ENCODE measurements at places on chromosomes 16 and 17.

GRCh38 chr16:54356391-54356790 lies 69.8 kb upstream of the IRX3 start:
- DNase-seq, result no peak

DNA sequence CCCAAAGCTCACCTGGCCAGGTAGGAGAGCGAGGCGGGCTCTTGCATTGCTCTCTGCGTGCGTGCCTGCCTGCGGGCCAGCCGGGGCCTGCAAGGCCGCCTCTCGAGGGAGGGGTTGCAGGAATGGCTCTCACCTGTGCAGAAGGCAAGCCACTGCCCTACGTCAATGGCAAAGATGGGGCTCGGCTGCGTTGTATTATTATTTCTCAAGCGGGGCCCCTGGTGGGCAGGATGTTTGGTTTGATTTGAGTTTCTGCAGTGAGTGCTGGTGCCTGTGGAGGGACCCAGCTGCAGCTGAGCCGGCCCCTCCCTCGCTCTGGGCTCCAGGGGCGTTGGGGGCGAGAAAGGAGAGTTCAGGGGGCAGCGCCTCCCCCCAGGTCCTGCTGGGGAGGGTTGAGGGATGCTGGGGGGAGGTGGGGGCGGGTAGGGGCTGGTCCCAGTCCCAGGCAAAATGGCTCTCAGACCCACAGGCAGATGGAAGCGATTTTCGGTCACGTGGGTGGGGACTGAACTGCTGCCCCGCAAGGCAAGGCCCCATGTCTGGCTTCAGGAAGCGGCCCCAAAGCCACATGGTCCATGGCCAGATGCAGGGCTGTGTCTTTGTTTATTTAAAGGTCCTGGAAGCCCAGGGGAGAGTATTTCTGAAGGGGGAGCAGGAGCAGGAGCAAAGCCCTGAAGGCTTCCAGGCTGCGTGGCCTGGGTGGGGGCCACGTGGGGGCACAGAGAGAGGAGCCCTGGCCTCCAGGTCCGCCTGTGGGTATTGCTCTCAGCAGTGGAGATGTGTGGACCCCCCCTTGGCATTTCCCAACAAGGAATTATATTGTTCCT lies 338.8 kb downstream of the SEC14L1 start:
- no peak for DNase-seq

DNA sequence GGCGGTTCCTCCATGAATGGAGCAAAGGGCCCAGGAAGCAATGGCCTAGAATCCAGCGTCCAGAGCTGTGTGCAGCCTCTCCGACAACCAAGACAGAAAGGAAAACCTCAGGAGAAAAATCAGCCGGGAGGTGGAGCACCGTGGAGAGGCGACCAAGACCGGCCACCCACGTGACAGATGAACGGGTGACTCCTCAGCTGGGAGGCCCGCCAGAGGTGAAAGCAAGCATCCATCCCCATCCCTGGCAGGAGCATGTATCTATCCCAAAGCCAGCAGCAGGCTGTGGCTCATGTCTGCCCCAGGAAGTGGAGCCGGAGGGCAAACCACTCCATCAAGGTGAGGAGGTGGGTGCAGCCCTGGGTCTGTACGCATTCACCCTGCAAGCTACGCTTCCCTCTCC lies 52.1 kb downstream of the FOXL1 start:
- no peak for DNase-seq

DNA sequence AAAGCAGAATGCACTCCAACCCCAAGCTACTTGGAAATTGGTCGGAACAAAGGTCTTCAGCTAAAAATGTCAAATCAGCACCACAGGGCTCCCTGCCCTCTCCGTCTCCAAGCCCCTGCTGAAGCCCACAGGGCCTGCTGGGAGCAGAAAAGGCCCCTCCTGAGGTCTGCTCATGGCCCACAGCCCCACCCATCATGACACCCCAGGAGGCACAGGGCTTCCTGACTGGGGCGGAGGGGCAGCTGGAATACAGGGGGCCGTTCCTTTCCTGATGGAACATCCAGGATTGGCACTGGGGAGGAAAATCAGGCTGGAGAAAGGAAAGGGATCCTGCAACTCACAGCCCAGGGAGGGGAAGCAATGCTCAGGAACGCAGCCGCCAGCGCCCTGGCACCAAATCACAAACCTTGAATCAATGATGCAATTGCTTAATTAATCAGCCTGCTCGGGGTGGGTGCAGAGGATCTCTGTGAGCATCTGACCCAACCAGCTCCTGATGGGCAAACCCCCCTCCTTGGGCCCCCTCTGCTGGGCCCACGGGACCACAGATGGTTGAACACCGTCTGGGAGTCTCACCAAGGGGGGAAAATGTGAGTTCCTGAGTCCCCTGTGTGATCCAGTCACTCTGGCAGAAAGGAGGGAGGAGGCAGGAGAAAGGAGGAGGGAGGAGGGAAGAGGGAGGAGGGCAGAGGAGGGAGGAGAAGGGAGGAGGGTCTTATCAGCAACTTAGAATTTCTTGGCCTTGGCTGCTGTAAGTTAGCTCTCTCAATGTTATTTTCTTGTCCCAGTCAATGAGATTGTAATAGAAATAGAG lies 155.5 kb downstream of the ZNF423 start:
- no peak for DNase-seq

DNA sequence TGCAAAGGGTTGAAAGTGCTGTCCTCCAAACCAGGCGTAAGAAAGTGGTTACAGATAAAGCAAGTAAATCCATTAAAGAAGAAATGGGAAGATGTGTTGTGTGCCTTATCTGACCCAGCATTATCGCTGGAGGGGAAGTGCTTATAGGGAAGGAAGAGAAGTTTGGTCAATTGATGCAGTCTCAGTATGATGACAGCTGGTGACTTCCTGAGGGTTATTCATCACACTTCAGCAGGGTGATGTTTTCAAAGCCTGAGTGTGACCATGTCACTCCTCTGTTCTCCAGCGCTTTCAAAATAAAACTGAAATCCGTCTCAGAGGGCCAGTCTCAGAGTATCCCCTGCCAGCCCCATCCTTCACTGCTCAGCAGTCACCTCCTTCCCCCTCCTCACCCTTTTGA lies 505.4 kb upstream of the RBFOX1 start:
- no peak for DNase-seq

- no peak for DNase-seq
These were observed 16.1 kb downstream of the KCNJ12 start for GRCh38 chr17:21392266-21392665.

DNA sequence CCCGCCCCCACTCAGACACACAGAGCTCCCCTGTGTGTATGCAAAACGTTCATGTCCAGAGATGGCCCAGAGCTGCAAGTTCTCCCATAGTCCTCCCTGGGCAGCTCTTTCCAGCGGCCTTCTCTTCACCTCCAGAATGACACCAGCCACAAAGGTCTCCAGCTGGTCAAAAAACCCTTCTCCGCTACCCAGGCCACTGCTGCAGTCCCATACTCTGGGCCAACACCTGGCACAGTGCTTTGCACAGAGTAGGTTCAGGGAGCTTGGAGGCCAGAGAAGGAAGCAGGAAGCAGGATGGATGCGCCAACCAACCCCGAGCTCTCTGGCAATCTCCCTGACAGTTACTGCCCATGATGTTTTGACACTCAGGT lies 1.1 kb upstream of the STAT5B start:
- no peak for DNase-seq

- no peak for DNase-seq
These were observed 221.4 kb upstream of the MAF start for GRCh38 chr16:79821911-79822310.

DNA sequence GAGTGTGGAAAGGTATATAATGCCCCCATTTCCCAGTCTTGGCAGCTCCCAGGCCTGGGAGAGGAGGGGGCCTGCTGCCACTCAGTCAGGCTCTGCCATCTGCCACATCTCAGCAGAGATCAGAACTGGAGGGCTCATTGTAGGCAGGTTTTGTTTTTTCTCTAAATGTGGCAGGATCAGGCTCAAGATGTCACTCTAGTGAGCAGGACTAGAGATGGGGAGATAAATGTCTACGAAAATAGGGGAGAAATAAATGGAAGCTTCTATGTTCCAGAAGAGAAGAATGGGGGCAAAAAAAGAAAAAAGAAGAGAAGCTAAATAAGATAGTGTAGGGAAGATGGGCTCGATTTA lies 13.9 kb downstream of the NXPH3 start:
- DNase-seq, result no peak

GRCh38 chr16:67388191-67388590 lies 5.1 kb downstream of the TPPP3 start:
- no peak for DNase-seq

DNA sequence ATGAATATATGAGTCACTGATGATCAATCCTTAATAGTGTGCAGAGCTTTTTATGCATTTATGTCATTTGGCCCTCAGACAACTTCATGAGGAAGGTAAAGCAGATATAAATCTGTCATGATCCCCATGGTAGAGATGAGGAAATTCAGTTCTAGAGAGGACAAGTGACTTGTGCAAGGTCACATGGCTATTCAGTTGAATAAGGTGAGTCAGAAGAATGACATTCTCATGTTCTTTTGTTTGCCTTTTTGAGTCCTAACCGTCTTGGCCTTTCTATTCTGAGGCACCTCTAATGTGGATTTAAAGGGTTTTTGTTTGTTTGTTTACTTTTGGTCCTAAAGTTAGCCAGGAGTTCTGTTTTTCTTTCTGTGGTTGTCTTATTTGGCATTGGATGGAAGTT lies 116.2 kb upstream of the ELAC2 start:
- DNase-seq, result no peak
